ENCODE measurements at places on chromosomes 11 and 22.

GRCh38 chr11:102757823-102758549, 22.4 kb downstream of the MMP10 start:
- DNase-seq, result no peak

GRCh38 chr22:37154925-37155712, 5.4 kb upstream of the IL2RB start:
- no peak for DNase-seq

- DNase-seq, result no peak
Observed at GRCh38 chr22:39284142-39284980, 35.1 kb downstream of the RPL3 start.

DNA sequence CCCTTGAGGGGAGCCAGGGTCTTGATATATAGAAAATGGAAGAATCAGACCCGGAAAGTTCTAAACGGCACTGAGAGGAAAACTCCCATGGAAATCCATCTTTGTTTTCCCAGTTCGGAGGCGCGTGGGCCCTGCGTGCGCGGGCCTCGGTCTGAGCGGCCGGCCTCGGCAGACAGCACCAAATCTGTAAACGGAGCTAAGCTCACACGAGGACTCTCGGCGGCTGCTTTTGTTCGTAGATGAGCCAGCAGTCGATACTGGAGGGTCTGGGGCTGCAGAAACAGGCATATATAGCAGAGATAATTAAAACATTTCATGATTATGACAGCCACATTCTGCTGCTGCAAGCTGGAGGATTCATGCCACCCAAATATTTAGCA, 68.5 kb upstream of the PPARA start:
- DNase-seq, result no peak

DNA sequence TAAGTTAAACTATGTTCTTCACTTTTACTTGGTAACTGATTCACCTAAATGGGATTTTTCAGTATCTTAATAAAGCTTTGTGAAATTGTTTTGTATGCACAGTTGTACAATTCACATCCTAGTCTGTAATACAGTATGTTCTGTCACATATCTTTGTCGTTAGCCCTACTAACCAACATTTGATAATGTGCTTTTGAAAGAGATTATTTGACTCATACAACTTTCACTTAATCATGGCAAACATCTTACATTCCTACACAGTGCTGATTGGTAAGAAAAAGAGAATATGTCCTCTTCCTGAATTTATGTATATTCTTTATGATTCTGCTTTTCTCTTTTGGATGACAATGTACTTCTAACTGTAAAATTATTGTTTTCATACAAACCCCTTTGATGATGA, 234.5 kb downstream of the METTL15 start:
- DNase-seq, result no peak

DNA sequence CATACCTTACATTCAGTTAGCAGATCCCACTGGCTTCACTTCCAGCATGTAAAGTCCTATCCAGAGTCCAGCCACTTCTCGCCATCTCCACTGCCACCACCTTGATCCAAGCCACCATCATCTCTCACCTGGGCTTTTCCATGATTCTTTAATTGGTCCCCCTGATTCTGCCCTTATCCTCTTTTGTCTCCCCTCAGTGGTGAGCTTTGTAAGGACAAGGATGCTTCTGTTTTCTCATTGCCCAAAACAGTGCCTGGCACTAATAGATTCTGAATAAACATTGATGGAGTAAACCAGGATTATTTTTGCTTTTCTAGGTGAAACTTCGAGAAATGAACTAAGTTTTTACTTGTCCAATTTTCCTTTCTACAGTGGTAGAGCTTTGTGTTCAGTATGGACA, 4.4 kb downstream of the POLA2 start:
- DNase-seq, result no peak

GRCh38 chr11:61080526-61080925, 21.8 kb upstream of the CD5 start:
- no peak for DNase-seq

DNA sequence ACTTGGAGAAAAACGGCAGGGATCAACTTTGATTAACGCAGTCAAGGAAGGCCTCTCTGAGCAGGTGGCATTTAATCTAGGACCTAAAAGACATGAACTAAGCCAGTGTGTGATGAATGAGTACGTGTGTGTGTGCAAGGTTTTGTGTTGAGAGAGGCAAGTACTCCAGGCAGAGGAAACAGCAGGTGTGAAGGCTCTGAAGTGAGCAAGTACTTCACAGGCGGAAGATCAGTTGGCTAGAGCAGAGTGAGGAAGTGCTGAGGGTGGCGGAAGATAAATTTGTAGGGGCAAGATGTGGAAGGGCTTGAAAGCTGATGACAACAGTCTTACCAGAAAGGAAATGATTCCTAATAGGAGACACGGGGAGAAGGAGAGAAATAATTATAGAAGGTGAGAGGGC, 6.8 kb downstream of the APIP start:
- DNase-seq, result no peak

DNA sequence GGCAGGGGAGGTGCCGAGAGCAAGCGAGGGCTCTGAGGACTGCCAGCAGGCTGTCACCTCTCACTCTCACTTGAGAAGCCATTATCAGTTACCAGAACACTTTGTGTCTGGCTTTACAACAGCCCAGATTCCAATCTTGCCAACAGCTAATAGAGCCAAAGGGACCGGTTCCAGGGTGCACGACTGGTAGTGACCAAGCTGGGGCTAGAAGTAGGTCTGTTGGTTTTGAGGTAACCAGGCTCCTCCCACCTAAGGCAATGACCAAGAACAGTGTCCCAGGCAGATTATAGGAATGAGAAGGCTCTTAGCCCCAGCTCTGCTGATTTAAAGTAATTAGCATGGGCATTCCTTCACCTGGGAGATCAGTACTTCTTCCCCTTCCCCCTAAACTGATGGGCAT, 7.2 kb upstream of the IL10RA start:
- no peak for DNase-seq

GRCh38 chr11:17930544-17931125, 82.2 kb downstream of the SERGEF start:
- no peak for DNase-seq

- DNase-seq, result no peak
Observed at GRCh38 chr11:131311776-131312514, 58.5 kb upstream of the NTM start.
